Stimulated activated CD8-positive, alpha-beta memory T cell treated with anti-CD3 and anti-CD28 coated beads, Interleukin-12 subunit alpha, Interleukin-12 subunit beta, amount 100 ng/mL, for 1 hour (primary cell): ENCODE measurements at places on chromosomes 7 and 10.

DNA sequence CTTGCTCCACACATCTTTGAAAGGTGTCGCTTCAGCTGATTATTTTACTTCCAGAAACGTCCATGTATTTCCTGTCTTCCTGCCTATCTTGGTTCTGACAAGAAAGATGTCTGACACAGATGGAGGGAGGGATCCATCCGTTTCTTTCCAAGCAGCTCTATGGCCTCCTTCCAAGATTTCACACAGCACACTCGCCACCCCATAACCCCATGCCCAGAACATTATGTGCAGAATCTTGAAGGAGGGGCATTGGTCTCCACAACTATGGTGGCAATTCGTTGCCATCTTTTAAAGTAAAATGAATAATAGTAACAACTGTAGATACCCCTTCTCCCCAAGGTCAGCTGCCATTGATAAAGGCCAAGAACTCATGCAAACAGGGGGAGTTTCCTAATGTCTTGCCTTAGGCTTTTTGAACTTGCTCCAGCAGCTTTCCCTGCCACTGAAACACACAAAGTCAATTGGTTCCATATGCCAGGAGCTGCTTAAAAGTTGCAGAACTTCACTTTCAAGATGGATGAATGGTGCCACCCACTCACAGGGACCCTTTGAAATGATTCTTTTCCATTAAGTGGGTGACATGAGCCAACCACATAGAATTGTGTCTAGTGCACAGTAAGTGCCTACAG is 60.0 kb downstream of the VSTM4 start:
- no peak for DNase-seq

- DNase-seq: no peak
These were observed 208.7 kb upstream of the GLI3 start for GRCh38 chr7:42445691-42446090.

DNA sequence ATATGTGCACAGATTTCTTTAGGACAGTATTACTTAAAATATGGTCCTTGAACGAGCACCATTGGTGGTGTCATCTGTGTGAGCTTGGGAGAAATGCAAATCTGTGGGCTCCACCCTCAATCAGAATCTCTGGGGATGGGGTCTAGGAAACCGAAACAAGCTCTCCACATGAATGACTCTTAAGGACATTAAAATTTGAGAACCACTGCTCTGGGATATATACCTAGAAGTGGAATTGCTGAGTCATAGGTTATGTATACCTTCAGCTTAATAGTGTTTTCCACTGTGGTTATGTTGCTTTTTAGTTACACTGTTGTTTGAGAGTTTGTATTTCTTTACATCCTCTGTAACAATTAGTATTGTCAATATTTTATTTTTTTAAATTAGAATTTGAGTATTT is 24.0 kb downstream of the ZNRF2 start:
- DNase-seq: no peak

GRCh38 chr10:44201656-44202055 is 183.2 kb downstream of the CXCL12 start:
- no peak for DNase-seq

DNA sequence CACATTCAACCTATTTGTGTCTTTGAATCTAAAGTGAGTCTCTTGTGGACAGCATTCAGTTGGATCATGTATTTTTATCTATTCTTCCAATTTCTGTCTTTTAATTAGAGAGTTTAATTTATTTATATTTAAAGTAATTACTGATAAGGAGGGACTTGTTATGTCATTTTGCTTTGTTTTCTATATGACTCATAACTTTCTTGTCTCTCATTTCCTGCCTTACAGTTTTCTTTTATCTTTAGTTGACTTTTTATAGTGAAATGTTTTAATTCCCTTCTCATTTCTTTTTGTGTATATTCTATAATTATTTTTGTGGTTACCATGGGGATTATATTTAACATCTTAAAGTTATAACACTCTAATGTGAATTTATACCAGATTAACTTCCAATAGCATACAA is 7.3 kb upstream of the ZNF518A start:
- DNase-seq: no peak
